ENCODE measurements at places on chromosomes 1 and 21.

DNA sequence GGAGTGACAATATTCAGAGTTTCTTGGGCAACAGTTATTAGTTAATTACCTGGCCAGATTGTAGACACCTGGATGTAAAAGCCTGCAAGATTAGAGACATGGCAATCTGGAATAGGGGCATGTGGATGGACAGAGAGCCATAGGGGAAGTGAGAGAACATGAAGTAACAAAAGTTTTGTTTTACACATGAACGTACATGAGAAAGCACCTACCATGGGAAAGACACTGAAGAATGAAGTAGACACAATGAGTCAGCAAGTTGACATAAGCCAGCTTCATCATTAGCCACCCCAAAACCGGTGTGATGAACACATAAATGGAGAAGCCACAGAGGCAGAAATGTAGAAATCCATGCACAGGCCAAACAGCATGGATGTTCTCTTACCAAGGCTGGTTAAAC, 462.1 kb upstream of the C1orf87 start:
- DNase-seq = no peak

GRCh38 chr1:182670032-182670749, 14.2 kb downstream of the RGS8 start:
- DNase-seq = no peak

GRCh38 chr1:244628789-244629188, 24.1 kb upstream of the DESI2 start:
- no peak for DNase-seq

DNA sequence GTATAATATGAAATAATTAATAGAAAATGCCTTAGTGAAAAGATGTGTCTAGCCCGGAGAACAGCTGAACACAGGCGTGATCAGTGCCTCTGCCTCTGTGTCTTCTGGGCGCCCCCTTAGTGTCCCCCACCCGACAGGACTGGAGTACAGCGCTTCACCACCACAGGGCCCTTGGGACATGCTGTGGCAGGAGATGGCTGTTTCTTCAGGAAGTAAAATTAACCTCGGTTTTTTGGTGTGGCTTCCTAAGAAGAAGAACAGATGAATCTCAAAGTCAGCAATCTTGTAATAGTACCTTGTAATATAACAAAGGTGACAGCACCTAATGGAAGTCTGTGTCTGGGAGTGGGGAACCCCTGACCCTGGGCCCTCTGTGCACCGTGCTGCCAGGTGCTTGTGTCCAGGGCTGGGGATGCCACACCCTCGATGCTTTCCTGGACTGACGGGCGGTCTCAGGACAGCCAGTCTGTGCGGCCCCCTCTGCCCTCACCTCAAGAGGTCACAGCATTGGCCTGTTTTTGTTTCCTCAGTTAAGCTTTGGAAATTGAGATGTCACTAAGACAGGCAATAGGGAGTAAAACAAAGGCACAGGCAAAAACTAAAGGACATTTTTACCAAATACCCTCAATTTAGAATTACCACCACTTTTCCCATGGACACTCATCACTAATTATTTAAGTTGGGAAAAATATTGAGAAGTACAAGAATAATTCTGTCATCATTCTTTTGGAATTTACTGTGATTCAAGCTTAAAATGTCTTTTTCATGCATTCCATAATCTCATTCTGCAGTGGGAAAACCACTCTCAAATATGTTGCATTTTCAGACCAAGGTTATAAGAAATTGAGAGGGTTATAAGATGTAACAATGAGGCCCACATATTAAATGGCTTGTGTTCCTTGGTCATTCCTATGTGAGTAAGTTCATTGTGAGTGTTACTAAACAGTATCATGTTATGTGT, 79.3 kb downstream of the ADARB1 start:
- no peak for DNase-seq

GRCh38 chr1:58162952-58163550, 383.5 kb downstream of the OMA1 start:
- no peak for DNase-seq

- DNase-seq = no peak
Measured at GRCh38 chr1:21913258-21913657, 23.9 kb downstream of the HSPG2 start.

- DNase-seq = no peak
Measured at GRCh38 chr1:228691926-228692325, 43.4 kb upstream of the RHOU start.
